ENCODE measurements at places on chromosomes 16 and 17. TPM values are rescaled to one million over a fixed set of nuclear protein-coding genes. Genes with fewer than 3 reads are reported as not detected.

DNA sequence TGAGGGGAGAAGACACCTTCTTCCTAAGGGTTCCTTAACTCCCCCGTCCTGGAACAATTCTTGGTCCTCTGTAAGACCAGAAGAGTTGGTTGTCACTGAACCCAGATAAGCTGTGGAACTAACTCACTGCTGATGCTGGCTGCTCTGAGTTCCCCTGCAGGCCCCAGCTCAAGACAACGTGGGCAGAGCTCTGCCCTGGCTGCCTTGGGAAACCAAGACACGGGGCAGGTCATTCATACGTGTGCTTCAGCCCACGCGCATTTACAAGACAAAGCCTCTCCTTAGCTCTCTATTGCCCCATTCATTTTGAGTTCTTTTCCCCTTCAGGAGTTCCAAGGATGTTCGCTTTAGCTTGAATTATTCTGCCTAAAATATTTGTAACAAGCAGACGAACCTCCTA lies 3.4 kb upstream of the NAT9 start:
- no peak for DNase-seq

The SOX9 gene
- total RNA-seq: 1.9 TPM

DNA sequence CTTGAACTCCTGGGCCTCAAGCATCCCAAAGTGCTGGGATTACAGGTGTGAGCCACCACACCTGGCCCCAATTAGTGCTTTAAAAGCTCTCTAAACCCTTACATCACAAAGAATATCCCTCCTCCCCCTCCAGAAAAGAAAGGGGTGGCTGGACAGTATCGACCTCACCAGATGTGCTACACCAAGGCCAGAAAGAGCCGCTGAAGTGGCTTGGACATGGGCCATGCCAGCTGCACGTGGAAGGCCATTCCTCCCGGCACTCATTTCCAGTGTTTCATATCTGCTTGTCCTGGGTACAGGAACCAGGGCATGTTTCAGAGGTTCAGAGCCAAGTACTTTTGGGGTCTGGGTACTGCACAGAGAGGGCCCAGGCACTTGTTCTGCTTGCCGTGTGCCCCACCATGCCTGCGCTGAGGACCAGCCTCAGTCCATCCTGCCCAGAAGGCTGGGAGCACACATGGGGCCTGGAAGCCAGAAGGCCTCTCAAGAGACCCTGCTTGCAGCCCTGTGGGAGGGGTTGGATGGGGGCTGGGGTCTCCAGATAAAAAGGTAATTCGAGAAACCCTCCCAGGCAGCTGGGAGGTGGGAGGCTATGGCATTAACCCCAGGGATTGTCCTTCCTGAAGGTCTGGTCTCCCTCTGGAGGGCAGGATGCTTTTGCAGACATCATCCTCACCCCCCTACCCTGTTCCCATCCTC lies 3.5 kb upstream of the SRRM2 start:
- no peak for DNase-seq

The CCDC40 gene
- 10.5 TPM for total RNA-seq

The APOBR gene
- total RNA-seq: not detected

DNA sequence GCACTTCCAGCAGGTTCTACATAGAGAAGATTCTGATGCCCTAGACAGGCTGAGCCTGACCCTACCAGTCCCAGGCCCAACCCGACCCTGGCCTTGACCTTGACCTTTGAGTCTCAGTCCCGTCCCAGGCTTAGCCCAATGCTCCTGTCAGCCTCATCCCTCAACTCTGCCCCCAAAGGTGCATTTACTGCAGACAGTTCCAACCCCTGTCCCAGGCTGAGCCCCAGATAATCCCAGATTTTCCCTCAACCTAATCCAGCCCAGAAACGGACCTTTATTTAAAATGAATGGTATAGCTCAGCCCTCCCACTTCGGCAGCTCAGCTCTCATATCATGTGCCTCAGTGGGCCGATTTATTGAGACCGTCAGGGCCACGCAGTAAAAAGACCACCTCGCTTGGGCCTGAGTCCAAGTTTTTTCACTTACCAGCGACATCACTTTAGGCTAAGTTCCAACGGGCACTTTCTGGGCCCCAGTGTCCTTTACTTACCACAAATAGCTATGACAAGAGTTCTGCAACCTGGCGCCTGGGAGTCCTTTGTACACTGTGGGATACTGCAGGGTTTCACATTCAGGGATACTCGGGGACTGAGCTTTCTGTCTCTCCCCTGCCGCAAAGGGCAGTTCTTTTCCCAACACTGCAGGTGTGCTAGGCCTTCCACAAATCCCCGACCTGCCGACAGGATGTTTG lies 89.5 kb downstream of the WSCD1 start:
- DNase-seq: no peak
